Esophagus squamous epithelium (tissue), 5 donors: ENCODE measurements at places on chromosomes 1 and 21.

GRCh38 chr1:151989211-151989862 is 4.3 kb downstream of the S100A10 start:
- no peak for DNase-seq

- no peak for DNase-seq
Measured at GRCh38 chr1:51156752-51157151, 54.7 kb downstream of the C1orf185 start.

GRCh38 chr1:55015123-55015522 is 16.4 kb downstream of the BSND start:
- DNase-seq: no peak

- no peak for DNase-seq
Measured at GRCh38 chr1:226945106-226945857, 5.2 kb downstream of the COQ8A start.

- no peak for DNase-seq
Measured at GRCh38 chr1:231385416-231385748, 36.7 kb downstream of the EGLN1 start.

- DNase-seq: no peak
Measured at GRCh38 chr1:109993885-109994284, 9.3 kb downstream of the AHCYL1 start.

DNA sequence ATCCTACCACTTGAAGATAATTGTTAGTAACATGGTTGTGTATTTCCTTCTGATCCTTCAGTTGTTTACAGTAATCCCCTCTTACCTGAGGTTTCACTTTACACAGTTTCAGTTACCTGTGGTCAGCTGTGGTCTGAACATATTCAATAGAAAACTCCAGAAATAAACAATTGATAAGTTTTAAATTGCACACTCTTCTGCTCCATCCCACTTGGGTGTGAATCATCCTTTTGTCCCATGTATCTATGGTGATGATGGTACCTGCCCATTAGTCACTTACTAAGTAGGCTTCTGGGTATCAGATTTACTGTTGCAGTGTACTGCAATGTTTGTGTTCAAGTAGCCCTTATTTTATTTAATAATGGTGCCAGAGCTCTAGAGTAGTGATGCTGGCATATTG is 62.5 kb downstream of the OSBPL9 start:
- DNase-seq: no peak

DNA sequence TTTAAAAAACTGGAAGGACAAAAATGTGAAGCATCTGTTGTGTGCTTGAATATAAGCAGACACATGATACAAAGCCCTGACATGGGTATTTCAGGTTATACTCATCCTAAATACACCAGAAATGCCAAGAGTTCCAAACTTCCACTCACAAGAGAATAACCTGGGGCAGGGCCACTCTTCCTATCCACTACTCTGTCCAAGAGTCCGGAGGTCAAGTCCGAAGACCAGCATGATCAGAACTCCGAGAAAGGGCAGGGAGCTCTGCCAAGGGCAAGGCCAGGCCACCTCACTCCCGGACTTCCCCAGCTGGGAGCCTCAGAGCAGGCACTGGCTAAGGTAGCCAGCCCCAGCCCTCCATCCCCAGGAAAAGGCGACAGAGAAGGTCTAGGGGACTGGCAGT is 37.5 kb downstream of the HLCS start:
- no peak for DNase-seq

DNA sequence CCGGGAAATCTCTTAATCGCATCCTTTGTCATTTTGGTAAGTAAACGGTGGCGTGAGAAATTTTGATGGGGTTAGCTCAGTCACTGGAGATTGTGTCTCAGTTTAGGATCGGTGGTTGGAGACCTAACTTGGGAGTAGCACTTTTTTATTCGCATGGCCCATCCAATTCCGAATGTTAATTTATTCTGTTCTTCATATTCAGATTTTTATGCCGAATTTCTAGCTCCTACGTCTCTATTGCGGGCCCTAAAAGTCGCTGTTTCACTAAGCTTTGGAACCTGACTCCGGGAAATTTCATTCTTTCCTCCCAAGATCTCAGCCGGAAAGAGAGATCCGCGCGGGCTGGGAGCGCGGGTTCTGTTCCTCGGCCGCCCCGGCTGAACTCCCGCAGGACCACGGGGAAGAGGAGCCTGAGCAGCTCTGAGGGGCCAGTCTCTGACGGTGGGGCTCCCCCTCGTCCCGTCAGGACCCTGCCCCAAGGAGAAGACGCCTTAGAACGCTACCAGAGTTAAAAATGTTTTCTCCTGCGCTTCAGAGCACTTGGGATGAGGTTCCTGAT is 279.7 kb downstream of the FAM72C start:
- no peak for DNase-seq

- no peak for DNase-seq
Measured at GRCh38 chr21:27047658-27048314, 80.9 kb upstream of the ADAMTS5 start.

DNA sequence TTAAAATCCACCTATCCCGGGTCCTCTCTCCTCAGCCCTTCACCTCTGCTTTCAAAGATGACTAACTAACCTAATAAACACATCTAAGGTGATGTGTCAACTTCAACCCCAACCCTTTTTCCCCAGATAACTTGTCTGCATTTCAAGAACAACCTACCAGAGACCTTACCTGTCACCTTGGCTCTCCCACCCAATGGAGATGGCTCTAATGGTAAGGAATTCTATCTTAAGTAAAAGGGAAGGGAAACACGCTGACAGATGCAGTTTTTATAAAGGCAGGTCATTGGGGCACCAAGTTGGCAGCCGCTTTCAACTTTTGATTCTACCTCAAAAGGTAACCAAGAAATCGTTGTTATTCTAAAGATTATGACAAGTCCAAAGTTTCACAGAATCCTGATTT is 37.6 kb downstream of the MRPL39 start:
- no peak for DNase-seq

DNA sequence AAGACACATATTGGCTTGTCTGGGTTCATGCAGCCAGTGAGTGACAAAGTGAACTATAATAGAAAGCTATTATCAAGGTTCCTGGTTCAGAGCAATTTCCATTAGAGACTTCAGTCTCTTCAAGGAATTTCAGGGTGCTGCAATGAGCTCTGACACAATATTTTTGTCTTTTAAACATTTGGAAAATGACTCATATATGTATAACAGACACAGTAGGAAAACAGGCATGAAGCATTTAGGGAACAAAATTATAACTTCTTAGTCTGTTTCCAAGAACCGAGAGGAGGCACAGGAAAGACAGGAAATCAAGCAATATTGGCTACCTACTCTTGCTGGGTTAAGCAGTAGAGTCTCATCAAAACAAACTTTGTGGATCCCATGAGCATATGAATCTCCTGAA is 170.4 kb downstream of the PTPRC start:
- DNase-seq: no peak

GRCh38 chr1:29767769-29768425 is 531.6 kb downstream of the PTPRU start:
- DNase-seq: no peak

DNA sequence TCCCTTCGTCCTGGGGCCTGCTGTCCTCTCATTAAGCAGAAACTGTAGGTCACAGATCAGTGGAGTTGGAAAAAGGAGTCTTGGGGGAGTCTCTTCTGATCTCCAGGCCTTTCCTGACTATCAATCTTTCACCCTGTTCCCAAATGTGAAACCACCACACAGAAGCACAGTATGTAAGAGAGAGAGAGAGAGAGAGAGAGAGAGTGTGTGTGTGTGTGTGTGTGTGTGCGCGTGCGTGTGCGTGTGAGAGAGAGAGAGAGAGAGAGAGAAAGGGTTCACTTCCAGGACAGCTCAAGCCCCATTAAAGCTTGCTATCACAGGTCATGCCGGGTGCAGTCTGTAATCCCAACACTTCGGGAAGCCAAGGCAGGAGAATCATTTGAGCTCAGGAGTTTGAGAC is 1.5 kb upstream of the TTC24 start:
- DNase-seq: no peak

- DNase-seq: no peak
Measured at GRCh38 chr1:177611402-177611801, 358.5 kb downstream of the SEC16B start.

DNA sequence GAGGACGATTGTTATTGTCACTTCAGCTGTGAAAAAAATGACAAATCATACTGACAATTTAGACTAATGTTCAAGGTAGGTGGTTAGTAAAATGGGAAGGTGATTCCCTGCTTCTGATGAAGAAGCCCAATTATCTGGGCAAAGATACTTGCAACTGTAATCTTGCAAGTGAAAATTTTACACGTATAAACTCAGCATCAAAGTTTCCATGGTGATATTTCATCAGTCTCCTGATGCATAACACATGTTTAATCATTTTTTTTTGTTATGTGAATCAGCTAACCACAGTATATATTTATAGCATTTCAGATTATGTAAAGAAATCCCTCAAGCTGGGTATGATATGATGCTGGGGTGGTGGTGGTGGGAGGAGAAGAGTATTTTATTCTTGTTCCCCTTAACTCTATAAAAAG is 16.4 kb upstream of the KCNK1 start:
- no peak for DNase-seq

DNA sequence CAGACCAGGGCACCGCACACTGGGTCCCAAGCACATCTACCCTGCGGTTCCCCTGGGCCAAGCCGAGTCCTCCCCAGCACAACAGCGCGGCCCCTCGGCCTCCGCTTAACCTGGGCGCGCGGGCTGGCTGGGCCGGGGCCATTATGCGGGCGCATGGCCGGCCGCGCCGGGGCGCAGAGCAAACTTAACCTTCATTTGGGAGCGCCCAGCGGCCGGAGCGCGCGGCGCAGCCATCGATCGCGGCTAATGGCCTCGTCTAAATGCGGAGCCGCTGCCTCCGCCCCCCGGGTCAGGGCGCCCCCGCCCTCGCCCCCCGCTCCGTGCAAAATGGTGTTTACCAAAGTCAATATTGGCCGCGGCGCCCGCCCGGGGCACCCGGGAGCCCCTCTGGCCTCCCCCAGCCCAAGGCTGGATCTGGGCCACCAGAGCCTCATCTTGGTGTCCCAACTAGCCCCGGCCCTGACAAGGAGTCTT is 272.1 kb downstream of the TRABD2B start:
- DNase-seq: no peak

DNA sequence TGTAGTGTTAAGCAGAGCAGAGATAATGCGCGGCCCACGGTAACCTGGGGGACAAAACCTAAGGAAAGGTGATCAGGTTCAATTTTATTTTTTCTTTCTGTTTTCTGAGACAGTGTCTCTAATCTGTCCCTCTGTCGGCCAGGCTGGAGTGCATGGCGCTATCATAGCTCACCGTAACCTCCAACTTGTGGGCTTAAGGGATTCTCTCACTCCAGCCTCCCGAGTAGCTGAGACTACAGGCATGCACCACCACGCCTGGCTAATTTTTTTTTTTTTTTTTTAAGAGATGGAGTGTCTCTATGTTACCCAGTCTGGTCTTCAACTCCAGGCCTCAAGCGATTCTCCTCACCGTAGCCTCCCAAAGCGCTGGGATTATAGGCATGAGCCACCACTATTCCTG is 724 bp upstream of the ANKRD35 start:
- DNase-seq: no peak

GRCh38 chr1:8107897-8108296 is 81.8 kb upstream of the ERRFI1 start:
- DNase-seq: no peak

- DNase-seq: no peak
Measured at GRCh38 chr1:198014355-198014754, 97.2 kb downstream of the LHX9 start.

DNA sequence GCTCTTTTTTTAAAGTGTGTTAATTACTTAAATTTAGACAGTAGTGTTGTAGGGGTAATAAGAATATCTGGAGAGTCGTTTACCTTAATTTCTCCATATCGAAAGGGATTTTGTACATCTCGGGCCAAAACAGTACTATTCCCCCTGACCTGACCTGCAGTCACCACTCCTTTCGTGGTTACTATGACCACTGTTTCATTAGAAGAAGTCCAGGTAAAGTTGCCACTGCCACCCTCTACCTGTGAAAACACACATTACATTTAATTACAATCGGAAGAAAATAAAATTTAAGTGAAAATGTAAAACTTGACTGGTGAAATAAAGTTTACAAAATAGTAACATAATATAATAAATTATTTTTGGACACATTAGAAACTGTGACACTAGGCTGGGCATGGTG is 37.2 kb downstream of the NUP210L start:
- DNase-seq: no peak

GRCh38 chr1:6045110-6045502 is 582 bp upstream of the KCNAB2 start:
- no peak for DNase-seq

DNA sequence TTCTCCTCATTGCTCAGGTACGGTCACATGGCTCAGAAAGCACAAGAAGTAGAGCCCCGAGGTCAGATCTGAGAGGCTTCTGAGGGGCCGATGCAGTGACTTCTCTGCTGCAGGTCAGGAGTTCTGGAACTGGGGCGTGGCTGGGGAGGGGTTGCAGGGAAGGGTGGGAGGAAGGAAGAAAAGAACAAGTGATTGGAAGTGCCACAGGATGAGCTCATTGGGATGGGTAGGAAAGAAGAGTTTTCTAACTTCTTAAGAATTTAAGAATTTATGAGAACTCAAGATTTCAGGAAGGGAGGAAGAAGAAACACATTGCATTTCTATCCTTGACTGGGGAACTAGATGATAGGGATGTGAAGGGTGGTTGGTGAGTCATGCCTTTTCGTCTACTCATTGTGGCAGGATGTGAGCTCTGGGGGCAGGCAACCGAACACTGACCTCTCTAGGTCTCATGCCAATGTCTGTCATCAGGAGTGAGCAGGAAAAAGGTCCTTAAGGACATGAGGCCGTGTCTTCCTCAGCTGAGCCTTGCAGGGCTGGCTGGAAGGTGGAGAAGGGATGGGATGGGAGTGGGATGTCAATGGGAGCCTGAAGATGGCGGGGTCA is 497 bp downstream of the FCRLB start:
- DNase-seq: no peak

GRCh38 chr1:210800301-210800700 is 333.6 kb downstream of the KCNH1 start:
- no peak for DNase-seq

GRCh38 chr1:220198186-220199005 is 73.9 kb downstream of the RAB3GAP2 start:
- no peak for DNase-seq

- DNase-seq: no peak
Measured at GRCh38 chr1:43269627-43270375, at the start of gene TMEM125. TMEM125 (plus strand) TSS chr1:43269983; CDS start chr1:43272723, 2,740 bp downstream.

DNA sequence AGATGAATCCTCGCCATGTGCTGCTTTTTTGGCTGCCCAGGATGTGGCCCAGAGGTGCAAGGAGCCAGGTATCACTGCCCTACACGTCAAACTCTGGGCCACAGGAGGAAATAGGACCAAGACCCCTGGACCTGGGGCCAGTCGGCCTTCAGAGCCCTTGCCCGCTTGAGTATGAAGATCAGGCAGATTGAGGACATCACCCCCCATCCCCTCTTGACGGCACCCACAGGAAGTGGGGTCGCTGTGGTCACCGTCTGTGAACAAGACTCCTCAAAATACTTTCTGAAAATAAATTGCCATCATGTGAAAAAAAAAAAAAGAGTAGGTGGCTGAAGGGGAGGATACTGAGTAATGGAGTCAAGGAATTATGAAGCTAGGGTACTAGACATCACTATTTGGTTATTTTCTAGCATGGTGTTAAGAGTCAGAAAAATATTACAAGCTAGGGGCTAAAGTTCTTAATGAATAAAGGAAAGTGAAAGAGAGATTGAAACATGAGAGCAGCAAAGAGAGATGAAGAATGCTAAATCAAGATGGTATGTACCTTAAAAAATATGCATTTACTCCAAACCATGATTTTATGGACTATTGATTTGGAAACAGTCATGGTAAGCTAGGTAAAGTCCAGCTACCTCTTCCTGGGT is 84.9 kb downstream of the CLEC20A start:
- no peak for DNase-seq

- DNase-seq: no peak
Measured at GRCh38 chr1:17053086-17053684, 647 bp downstream of the SDHB start.
